Right ventricle myocardium inferior (tissue), 1 donor: ENCODE measurements at places on chromosomes 13 and 19. TPM values are rescaled to one million over a fixed set of nuclear protein-coding genes. Genes with fewer than 3 reads are reported as not detected.

GRCh38 chr19:53057904-53058580, 13.5 kb downstream of the ERVV-2 start:
- no peak for DNase-seq

DNA sequence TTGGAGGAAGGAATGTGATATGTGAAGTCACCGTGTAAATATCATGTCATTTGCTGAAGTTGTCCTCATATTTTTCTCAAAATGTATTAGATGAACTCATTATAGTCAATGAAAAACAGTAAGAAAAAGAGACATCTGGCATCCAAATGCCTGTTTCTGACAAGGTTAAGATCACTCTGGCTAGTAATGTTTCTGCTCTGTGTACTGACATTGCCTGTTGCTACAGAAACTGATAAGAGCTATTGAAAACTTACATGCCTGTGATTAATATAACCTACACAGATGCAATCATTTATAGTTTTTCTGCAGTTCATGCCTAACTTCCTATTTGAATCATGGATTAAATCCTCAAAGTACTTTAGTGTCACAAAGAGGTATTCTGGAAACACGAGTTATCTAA, 249.8 kb downstream of the NBEA start:
- DNase-seq = no peak

- DNase-seq = no peak
Observed at GRCh38 chr19:13441810-13442512, 64.3 kb downstream of the CACNA1A start.

The GAPDHS gene
- total RNA-seq = not detected
